ENCODE measurements at places on chromosomes 3 and 15.

- DNase-seq, result no peak
These were observed 343.0 kb upstream of the THRB start for GRCh38 chr3:24837601-24838000.

- no peak for DNase-seq
These were observed 78.1 kb downstream of the OXNAD1 start for GRCh38 chr3:16343101-16343500.

GRCh38 chr3:120017692-120018091, 76.6 kb downstream of the GSK3B start:
- DNase-seq, result no peak

- peak; percentile 29 for DNase-seq
These were observed 74.2 kb upstream of the POU1F1 start for GRCh38 chr3:87350367-87351199.

DNA sequence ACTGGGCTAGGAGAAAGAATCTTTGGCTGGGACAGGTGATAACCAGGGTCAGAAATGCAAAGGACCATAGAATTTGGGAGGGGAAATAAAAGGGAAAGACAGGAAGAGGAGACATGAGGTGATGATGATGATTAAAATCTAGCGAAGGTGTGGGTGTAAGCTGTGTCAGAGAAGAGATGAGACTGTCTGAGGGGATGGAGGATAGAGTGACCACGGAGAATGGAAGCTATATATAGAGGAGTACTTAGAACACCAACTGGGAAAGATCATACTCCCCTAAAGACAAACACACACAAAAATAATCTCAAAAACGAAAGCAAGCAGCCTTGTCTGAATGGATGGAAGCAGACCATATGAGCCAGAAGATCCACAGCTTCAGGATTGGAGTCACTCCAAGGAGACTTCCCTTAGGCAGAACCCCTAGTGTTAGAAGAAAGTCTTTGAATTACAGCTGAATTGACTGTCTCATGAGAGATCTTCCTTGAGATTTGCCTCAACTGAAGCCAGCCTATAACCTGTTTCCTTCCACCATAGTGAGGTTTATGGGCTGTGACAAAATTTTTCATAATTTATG, 115.2 kb upstream of the DAZL start:
- DNase-seq, result no peak

- no peak for DNase-seq
These were observed 25.2 kb downstream of the GOLGA6D start for GRCh38 chr15:75307778-75308390.

GRCh38 chr3:175111036-175111435, 251.9 kb downstream of the NAALADL2 start:
- peak; percentile 14 for DNase-seq

- DNase-seq, result no peak
These were observed 15.3 kb upstream of the MYLK start for GRCh38 chr3:123899300-123899865.

- no peak for DNase-seq
These were observed 154.2 kb upstream of the TNIK start for GRCh38 chr3:171614318-171614921.

DNA sequence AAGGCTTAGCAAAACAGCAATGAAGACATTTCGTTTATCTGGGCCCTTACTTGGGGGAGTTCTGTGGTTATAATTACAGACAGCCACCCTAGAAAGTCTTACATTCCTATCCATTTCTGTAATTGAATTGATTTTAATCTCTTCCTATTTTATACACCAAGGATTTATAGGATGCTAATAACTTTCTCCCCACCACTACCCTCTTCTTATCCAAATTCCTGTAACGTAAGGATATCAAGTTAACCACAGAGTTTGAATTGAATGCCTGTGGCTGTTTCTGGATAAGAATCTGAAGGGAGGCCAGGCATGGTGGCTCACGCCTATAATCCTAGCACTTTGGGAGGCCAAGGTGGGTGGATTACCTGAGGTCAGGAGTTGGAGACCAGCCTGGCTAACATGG, 78.6 kb downstream of the MLH1 start:
- no peak for DNase-seq

GRCh38 chr15:63288778-63289378, 11.5 kb downstream of the APH1B start:
- peak; percentile 57 for DNase-seq

DNA sequence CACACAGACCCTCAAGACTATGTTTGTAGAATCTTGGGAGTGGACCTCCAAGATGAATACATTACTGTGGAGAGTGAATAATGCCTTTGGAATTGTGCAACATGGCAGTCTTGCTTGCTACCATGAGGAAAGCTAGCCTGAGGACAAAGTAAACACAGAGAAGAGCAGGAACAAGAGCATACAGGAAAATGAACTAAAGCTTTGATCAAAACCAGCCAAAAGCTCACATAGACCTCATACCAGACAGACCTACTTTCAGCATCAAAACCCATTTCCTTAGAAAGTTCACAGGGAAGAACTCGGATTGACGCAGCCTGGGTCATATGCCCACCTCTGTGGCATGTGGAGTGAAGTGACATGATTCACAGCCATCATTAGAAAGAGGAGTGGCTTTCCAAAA, 3.3 kb upstream of the RAB8B start:
- DNase-seq, result no peak

DNA sequence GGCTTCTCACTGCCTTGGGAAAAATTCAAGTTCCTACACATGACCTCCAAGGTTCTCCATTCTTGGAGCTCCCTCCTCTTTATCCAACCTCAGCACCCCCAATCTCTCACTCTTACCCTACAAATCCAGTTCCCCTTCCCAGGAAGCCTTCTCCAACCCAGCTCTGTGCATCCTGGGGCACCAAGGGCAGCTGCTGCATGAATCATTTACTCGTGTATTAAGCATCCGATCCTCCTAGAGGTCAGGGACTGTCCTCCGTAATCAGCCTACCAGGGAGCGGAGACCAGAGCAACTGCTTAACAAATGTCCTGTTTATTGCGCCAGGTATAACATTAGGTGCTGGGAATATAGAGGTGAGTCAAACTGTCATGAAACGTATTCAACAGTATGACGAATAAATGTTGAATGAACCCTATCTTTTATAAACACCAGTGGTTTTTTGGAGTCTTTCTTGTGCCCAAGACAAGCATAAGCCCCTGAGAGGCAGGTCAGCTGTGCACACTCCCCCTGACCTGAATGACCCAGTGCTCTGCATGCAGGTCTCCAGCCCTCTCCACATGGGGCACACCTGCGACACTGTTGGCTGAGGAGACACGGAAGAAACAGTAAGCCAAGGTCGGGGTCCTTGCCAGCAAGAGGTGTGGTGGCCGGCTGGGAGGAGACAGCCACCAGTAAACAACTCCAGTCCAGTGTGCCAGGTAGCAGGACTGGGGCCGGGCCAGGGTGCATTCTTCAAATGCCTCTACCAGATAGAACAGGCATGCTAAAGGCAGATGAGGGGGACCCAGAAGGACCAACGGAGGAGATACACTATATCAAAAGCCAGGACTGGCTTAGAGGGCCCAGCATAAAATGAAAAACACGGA, 27.6 kb downstream of the ANP32A start:
- DNase-seq, result no peak

- no peak for DNase-seq
These were observed 138.8 kb upstream of the TLE3 start for GRCh38 chr15:70236341-70237086.

DNA sequence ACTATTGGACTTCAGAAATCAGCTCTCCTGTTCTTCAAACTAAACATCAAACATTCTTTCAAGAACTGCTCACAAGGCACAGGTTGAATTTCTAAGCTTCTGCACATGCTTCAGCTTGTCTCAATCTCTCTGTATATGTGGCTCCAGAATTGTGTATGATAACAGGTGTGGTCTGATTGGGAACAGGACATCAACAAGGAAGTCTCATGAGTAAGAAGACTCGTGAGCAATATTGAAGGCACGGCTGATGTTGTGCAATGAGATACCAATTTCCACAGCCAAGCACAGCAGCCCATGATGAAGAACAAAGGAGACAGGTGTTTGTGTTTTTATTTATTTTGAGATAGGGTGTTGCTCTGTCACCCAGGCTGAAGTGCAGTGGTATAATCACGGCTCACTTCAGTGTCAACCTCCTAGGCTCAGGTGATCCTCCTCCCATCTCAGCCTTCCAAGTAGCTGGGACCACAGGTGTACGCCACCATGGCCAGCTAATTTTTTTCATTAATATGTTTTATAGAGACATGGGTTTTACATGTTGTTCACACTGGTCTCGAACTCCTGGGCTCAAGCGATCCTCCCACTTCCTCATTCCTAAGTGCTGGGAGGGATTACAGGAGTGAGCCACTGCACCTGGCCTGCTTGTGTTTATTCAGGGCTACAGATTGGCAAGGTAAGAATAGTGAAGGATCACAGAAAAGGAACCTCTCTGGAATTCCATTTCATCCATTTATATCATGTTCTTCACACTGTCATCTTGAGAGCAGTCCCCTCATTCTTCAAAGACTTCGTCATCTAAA, 32.2 kb upstream of the ABHD17C start:
- no peak for DNase-seq

GRCh38 chr15:51759557-51760070, 8.2 kb downstream of the TMOD2 start:
- DNase-seq, result peak; percentile 57

DNA sequence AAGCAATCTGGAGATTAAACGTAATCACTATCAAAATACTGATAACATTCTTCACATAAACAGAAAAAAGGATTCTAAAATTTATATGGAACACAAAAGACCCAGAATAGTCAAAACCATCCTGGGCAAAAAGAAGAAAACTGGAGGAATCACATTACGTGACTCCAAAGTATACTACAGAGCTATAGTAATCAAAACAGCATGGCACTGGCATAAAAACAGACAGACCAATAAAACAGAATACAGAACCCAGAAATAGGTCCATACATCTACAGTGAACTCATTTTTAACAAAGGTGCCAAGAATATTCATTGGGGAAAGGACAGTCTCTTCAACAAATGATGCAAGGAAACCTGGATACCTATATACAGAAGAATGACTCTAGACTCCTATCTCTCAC, 621.9 kb upstream of the CCDC54 start:
- no peak for DNase-seq

- no peak for DNase-seq
These were observed 2.2 kb downstream of the THBS1 start for GRCh38 chr15:39582977-39583595.

DNA sequence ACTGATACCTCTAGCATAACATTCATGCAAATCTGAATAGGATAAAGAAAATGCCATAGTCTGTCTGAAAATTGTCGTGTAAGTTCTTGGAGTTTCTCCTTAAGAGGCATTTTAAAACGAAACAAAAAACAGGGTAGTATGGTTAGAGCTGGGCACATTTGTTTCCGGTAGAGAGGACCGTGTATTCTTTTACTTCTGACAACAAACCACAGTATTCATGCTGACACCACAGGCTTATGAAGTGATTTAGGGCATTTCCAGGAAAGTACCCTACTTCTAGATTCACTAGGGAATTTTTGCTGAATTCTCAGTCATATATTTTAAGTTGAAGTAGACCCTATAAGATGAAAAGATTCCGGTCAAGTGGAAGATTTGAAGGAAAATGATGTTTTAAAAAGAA, 541.3 kb downstream of the UNC13C start:
- peak; percentile 8 for DNase-seq

DNA sequence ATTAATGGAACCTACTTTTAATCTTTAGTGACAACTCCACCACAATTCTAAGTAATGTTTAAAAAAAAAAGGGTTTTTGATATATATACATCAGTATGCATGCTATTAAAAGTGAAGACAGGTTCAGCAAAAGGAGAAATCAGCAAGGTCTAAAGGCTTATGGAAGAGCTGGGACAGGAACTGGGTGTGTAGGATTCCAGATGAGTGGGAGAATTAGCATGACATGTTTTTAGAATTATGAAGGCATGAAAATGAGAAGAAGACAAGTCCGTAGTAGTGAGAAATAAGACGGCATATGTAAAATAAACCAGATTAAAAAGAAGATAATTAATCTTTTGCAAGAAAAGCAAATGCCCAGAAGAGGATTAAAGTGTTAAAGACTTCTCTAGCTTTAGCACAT, 52.0 kb downstream of the CBLB start:
- no peak for DNase-seq

GRCh38 chr3:88180398-88180999, 30.7 kb downstream of the C3orf38 start:
- DNase-seq, result peak; percentile 29

DNA sequence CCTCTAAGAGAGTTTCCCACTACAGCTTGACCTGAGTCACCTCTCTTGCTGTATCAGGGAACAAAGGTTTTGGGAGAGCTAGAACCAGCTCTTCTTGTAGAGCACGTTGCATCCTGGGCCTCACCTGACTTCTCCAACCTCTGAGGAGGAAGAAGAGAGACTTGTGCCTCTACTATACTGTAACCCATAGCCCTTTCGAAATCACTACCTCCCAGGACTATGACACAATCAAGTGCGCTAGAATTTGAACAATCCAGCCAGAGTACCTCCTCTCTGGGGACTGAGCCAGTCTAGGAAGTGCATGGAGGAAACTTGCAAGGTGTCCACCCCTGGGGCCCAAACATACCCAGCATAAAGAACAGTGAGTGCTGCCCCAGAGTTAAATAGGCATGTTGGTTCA, 192.8 kb upstream of the BHLHE40 start:
- no peak for DNase-seq

DNA sequence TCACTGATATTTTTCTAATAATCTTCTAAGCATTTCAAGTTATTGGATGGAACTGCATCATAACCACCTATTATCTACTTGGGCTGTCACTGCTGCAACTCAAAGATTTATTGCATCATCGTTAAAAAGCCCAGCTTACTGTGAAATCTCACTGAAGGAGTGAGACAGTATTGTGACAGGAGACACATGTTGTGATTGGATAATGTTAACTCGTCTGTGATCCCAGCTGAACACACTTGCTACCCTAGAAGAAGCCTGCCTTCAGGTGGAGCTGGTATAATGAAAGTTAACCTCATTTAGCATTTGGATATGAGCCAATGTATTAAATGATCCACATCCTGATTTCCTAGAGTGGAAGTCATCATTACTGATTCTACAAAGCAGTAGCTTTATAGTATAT, 138.1 kb downstream of the MAP2K5 start:
- no peak for DNase-seq

DNA sequence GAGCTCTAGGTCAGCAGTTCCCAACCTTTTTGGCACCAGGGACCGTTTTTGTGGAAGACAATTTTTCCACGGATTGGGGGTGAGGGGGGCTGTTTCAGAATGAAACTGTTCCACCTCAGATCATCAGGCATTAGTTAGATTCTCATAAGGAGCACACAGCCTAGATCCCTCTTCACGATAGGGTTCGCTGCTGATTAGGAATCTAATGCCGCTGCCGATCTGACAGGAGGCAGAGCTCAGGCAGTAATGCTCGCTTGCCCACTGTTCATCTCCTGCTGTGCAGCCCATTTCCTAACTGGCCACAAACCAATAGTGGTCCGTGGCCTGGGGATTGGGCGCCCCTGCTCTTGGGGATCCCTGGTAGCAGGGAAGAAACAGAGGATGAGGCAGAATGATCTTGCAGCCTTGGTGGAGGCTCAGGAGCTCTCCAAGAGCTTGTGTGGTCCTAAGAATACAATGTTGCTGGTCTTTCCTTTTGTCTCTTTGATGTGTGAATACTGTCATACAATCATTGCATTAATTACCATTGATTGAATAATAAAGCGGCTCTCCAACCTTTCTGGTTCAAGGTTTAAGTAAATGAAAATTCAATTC, 183.2 kb downstream of the FNDC3B start:
- no peak for DNase-seq
